ENCODE measurements at places on chromosomes 4 and X.

DNA sequence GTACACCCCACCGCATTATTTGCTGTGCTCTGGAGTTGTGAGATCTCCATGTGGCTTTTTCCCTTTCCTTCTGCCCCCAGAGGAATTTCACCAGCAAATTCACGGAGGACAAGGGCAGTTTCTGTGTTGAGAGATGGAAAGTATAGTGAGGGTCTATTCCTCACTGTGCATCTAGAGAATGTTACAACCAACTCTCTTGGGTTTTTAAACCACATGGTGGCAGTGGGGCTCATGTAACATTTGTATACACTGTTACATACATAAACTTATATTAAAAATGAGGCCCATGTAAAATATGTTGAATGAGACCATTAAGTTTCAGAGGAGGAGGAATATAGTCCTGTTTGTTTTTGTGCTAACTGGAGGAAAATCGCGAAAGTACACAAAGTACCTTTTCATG is 909 bp upstream of the PRKG2 start:
- no peak for DNase-seq

- no peak for DNase-seq
Measured at GRCh38 chrX:153829549-153829798, 870 bp downstream of the PDZD4 start.

- DNase-seq, result no peak
Measured at GRCh38 chr4:36917413-36917812, 327.1 kb upstream of the NWD2 start.

- DNase-seq, result peak; percentile 45
Measured at GRCh38 chr4:38049545-38050170, 89.5 kb downstream of the PTTG2 start.

GRCh38 chrX:118726396-118726795 is 1.0 kb upstream of the IL13RA1 start:
- no peak for DNase-seq

- no peak for DNase-seq
Measured at GRCh38 chrX:23365541-23365940, 30.9 kb downstream of the PTCHD1 start.

DNA sequence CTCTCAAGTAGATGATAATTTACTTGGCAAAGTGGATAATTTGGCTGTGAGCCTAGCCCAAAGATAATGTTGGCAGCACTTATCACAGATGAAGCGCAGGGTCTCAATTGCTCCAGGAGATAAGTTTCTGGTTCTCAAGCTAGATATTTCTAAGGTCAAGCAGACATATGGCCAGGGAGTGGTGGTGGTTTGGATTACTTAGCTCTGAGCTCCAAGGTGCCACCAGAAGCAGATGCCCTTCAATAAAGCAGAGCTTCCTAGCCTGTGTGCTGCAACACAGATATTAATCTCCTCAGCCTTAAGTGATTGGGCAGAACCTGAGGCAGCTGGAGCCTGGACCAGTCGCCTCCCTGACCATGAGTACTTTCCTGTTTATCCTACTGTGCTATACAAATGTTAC is 79.2 kb upstream of the NALF2 start:
- DNase-seq, result no peak

DNA sequence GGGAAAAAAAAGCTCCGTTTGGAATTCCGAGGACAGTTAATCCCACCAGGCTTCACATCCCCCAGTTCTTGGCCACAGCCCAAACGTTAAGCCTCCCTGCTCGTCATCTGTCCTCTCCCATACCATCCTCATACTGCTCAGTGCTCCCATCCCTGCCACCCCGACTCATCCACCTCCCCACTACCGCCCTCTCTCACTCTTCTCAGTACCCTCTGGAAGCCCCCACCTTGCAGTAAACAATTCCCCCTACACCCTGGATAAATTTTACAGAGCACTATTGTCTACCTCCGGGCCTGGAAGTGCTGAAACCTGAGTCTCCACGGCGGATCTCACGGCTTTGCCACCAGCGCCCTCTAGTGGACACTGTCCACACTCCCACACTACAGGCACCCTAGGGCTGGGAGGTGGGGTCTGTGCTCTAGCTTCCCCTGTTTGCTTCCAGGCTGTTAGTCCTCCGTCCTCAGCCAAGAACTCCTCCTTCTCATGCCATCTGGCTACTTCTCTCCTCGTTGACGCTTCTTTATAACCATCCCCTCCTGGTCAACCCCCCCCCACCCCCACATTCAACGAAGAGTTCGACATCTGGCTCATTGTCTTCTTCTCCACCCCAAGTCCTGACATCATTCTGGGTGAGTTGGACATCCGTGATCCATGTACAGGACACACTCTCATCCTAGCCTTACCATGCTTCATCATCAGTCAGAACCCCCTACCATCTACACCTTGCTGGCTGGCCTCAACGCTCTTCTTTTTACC is 54.5 kb downstream of the RTL9 start:
- DNase-seq, result no peak
